ENCODE measurements at places on chromosomes 1 and 21. TPM values are rescaled to one million over a fixed set of nuclear protein-coding genes. Genes with fewer than 3 reads are reported as not detected.
A peak's percentile ranks its signal among the peaks of the same experiment; 100 is the strongest.

GRCh38 chr1:107394301-107394700, 253.5 kb downstream of the NTNG1 start:
- no peaks in the 10 kb centered on the region for H3K4me1 ChIP-seq
- no peaks in the 10 kb centered on the region for H3K27me3 ChIP-seq

DNA sequence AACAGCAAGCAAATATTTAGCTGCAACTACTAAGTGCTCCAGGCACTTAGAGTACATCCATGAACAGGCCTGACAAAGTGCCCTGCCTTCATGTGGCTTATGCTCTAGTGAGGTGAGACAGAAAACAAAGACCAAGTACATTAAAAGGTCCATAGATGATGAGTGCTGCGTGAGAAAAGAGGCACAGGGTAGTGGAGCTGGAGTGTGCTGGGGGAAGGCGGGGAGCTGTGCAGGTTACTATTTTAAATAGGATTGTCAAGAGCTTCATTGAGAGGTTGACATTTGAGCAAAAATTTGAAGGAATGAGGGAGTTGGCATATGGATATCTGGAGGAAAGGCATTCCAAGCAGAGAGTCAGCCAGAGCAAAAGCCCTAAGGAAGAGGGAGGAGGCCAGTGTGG, 29.3 kb upstream of the RXRG start:
- no peak for DNase-seq
- H3K36me3 ChIP-seq = no peaks in the 10 kb centered on the region
- H3K27me3 ChIP-seq = peaks cover 7% of the 10 kb centered on the region
- no peak overlapping the region for H3K27ac ChIP-seq
- no peaks in the 10 kb centered on the region for H3K4me1 ChIP-seq
- H3K4me3 ChIP-seq = no peak overlapping the region

Gene C1orf53
- polyA plus RNA-seq = 0.24 TPM

Gene GPA33
- polyA plus RNA-seq = 2.5 TPM

Gene S100A7A
- not detected for polyA plus RNA-seq

DNA sequence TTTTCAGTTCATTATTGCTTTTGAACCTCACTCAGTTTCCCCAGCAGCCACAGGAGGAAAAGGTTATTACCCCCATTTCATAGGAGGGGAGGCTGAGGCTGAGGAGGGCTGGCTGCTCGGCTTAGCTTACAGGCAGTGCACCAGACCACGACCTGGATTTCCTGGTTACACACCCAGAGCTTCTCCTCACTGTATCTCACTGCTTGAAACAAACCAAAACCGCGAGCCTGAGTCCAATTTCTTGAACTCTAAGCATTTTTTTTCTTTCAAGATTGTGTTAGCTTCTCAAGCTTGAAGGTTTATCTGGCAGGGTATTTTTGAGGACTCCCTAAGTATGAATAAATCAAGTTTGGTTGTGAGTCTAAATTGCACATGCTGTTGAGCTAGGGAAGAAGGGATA, 188.9 kb upstream of the EDN2 start:
- no peak overlapping the region for H3K4me3 ChIP-seq
- no peaks in the 10 kb centered on the region for H3K27me3 ChIP-seq
- peak overlapping the region; percentile 81 for H3K27ac ChIP-seq
- peaks cover 70% of the 10 kb centered on the region for H3K4me1 ChIP-seq
- H3K36me3 ChIP-seq = no peaks in the 10 kb centered on the region

- no peak for DNase-seq
- no peaks in the 10 kb centered on the region for H3K4me1 ChIP-seq
- H3K36me3 ChIP-seq = no peaks in the 10 kb centered on the region
- no peak overlapping the region for H3K4me3 ChIP-seq
- no peak overlapping the region for H3K27ac ChIP-seq
Observed at GRCh38 chr1:95733031-95733430, 499.0 kb downstream of the RWDD3 start.

Gene DNAJC28
- 0.30 TPM for polyA plus RNA-seq

Gene NBPF6
- polyA plus RNA-seq = not detected

- H3K4me1 ChIP-seq = peaks cover 26% of the 10 kb centered on the region
- peak overlapping the region; percentile 93 for H3K27ac ChIP-seq
- peak overlapping the region; percentile 99 for H3K4me3 ChIP-seq
Observed at GRCh38 chr1:36397083-36397377, 678 bp downstream of the LSM10 start.

DNA sequence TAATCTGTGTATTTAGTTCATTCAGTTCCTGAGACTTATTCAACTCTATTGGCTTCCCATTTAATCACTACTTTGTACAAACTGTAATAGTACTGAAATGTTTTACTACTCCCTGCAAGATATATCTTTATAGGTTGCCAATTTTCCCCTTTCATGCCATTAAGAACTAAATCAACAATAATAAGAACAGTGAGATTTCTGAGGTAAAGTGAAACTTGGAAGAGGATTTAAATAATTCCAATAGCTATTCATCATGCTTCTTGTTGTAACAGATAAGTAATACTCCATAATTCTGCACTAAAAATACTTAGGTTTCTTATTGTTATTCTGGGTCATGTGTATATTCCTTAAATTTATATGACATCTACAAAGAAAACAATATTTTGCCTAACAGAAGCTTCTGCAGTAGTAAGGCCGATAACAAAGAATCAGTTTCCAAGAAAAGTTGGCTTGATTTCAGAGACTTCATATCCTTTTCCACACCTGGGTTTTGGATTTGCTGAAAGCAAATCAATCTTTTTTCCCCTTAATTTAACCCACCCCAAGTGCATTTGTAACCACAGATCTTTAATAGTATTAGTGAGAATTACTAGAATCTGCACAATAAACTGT, 258.3 kb downstream of the FAF1 start:
- no peaks in the 10 kb centered on the region for H3K4me1 ChIP-seq
- no peak overlapping the region for H3K4me3 ChIP-seq
- no peak for DNase-seq

Gene UTS2
- not detected for polyA plus RNA-seq

Gene FBXO2
- polyA plus RNA-seq = 9.3 TPM

Gene LCE2B
- polyA plus RNA-seq = not detected

Gene S1PR1
- polyA plus RNA-seq = 44.5 TPM

Gene ARHGEF11
- polyA plus RNA-seq = 4.6 TPM

DNA sequence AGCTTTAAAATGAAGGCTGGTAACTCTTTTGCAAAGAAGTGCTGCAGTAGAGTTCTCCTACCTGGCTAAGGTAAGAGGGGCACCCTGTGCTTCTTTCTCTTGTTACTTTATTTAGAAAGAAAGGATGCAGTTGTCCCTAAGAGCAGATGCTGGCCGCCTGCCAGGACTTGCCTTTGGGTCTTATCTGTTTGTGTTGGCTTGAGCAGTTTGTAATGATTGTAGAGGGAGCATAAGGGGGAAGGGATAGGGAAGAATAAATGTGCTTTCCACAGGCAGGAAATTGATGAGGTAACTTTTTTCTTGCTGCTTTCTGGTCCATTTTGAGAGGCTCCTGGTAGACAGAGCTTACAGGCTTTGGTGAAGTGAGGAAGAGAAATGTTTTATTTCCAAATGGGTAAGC, 229.6 kb downstream of the HHAT start:
- H3K27ac ChIP-seq = no peak overlapping the region
- H3K27me3 ChIP-seq = no peaks in the 10 kb centered on the region
- no peak for DNase-seq
- H3K4me3 ChIP-seq = no peak overlapping the region
- H3K4me1 ChIP-seq = no peaks in the 10 kb centered on the region

- H3K27ac ChIP-seq = no peak within 1 kb of the TSS
- peaks cover 38% of the 10 kb centered on the region for H3K4me1 ChIP-seq
- no peaks in the 10 kb centered on the region for H3K27me3 ChIP-seq
- H3K4me3 ChIP-seq = peak within 1 kb of the TSS; percentile 48
Observed at GRCh38 chr1:6205849-6206519, at the start of gene RNF207. RNF207 (plus strand) TSS chr1:6206119; CDS start chr1:6206536, 417 bp downstream.

Measured in B cell (primary cell).